ENCODE measurements at places on chromosomes 1 and 21.

DNA sequence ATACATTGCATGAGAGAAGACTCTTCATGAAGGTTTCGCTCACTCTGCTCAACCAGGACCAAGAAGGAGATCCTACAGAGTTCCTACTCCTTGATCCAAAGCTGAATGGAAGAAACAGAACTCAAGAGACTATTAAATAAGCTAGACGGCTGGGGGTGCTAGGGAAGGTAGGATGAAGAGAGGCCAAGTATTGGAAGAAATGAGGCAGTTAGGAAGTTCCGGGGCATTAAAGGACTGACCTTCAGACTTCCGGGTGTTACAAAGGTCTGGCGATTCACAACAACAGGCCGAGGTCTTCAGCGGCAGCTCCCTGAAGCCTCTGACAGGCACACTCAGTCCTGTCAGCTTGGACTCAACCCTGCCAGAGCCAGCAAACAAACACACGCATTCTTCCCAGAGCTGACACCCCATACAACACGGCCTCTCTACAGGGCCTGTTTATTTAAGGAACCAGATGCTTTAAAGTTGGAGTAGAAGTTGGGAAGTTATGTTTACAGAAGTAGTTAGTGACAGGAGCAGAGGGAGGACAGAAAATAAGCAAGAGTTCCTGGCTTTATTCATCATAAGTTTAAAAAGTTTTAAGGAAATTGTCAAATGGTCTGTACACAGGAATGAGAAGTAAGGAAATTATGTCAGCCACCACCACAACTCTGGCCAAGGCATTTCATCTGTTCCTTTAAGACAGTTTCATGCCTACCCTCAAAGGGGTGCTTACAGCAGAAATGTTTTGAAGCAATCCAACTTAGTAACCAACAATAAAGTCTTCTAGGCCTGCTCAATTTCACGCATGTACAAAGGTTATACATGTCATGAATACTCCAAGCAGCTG, 4.7 kb downstream of the SORT1 start:
- peak; percentile 67 for DNase-seq

GRCh38 chr1:181141431-181141910, 53.0 kb downstream of the IER5 start:
- DNase-seq = no peak

DNA sequence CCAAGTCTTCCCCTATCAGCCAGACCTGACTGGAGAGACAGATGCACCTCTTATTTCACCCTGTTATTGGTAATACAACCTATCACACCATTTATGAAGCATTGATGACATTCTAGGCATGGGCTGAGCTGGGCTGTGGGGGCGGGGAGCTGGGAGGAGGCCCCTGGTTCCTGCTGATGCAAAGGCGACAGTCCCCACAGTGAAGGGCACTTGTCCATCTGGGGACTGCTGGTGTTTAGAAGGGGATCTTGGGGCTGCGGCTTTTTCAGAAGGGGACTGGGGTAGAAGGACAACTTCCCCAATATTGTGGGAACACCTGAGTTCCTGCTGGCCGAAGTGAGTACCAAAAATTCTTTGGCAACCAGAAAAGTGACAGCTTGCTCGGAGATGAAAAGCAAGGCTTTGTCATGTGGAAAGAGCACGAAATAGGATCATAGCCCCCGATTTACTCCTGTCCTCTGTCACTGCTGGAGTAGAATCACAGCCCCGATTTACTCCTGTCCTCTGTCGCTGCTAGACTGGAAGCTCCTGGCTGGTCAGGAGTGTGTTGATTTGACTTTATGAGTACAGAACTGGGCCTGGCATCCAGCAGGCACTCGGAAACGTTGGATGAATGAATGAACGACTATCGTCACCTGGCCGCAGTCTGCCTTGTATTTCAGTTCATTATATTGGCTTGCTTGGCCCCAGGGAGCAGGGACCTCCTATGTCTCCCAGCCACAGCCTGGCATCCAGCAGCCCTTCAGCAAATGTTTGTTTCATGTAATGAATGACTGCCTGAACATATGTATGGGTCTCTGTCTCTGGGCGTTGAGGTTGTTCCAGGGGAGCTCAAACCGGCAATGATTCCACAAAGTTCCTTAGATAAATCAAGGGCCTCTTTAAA, 16.5 kb upstream of the ETV3L start:
- DNase-seq = no peak

GRCh38 chr1:109229531-109230127, 15.9 kb downstream of the SARS1 start:
- DNase-seq = no peak

GRCh38 chr1:164671323-164671965, 112.5 kb downstream of the PBX1 start:
- DNase-seq = no peak

DNA sequence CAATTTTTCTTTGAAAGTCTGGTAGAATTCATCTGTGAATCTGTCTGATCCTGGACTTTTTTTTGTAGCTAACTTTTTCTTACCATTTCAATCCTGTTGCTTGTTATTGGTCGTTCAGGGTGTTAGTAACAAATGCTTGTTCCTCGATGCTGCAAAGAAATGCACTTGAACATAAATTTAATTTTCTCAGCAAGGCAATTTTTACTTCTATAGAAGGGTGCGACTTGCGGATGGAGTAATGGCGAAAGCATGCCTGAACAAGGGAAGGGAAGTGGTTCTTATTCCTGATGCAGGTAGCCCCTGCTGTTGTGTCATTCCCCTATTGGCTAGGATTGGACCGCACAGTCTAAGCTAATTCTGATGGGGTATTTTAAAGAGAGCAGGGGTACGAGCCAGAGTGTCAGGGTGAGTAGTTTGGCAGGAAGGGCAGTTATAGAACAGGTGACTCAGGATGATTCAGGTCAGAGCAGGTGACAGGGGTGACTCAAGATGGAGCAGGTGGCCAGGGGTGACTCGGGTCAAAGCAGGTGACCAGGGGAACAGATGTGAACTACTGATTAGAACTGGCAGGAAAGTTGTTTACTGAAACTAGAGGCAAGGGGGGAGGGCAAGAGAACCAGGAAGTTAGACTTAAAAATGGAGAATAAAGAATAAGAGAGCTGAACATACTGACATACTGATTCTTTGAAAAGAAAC, 40.5 kb downstream of the SERINC2 start:
- DNase-seq = no peak

- DNase-seq = no peak
Measured at GRCh38 chr1:94270801-94271203, 33.4 kb upstream of the ARHGAP29 start.

GRCh38 chr1:209443975-209444651, 139.4 kb upstream of the CAMK1G start:
- DNase-seq = no peak

DNA sequence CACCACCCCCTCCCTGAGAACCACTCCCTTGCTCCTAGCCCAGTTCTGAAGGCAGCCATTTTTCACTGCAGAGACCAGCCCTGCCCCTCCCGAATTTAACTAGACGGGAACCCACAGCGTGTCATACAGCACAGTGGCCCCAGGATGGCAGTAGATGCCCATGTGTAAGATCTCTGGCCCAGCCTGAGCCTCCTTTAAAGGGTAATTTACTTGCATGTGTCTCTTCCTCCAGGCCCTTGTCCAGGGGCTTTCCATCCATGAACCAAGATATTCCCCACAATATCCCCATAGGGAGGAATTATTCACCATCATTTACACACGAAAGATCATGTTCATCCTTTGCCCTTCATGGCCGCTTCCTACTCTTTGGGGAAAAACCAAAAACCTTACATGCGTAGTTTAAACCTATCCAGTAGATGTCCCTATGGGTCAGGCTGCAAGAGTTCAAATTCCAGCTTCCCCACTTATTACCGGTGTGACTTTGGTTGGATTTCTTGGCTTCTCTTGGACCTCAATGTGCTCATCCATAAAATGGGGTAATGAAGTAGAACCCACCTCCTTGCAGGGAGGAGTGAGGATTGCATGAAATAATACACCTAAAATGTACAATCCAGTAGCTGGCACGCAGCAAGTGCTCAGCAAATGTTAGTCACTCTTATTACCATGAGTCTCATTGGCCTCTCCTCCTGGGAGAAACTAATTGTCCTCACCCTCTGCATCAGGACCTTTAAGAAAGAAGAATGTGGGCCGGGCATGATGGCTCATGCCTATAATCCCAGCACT, 4.0 kb upstream of the LACTBL1 start:
- DNase-seq = no peak

GRCh38 chr1:241423541-241424479, 66.8 kb upstream of the RGS7 start:
- no peak for DNase-seq

- no peak for DNase-seq
Measured at GRCh38 chr1:23150125-23150524, 18.5 kb downstream of the LUZP1 start.

DNA sequence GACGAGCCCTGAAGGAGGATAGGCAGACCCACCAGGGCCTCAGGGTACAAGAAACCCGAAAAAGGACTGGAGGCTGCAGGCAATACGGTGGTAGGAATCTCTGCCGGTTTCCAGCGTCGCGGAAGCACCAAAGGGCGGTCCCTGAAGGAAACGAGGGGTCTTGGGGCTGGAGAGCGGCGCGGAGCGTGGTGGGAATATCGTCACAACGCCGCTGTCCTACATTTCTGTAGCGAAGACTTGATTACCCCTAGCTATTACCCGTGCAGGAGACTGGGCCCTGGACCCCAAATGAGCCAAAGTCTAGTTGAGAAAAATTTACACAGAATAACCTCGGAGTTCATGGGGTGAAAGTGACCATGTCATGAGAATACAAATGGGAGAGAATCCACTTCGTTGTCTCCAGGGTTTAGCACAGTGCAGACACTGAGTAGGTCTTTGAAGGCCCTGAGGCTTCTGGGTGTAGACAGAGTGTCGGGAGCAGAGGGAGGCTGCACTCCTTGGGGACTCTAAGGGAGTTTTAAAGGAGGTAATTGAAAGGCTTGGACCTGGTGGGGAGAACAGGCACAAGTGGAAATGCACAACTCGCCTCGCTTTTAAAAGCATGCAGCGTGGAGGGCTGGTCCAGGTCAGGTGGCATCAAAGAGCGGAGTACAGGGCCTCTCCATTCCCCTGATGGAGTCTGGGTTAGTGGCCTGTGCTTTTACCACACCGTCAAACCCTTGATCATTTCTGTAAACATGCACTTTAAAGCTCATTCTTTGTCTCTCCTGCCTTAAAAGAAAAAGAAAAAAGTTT, 1.5 kb downstream of the ATP1A1 start:
- DNase-seq = no peak

GRCh38 chr1:218380125-218380977, 35.2 kb downstream of the TGFB2 start:
- peak; percentile 78 for DNase-seq

- DNase-seq = no peak
Measured at GRCh38 chr1:110450929-110451328, at the start of gene PROK1. Gene PROK1 (plus strand): TSS chr1:110451149. CDS start chr1:110451217, 68 bp downstream.

- DNase-seq = peak; percentile 77
Measured at GRCh38 chr1:168606096-168606495, 29.7 kb downstream of the XCL1 start.

- DNase-seq = no peak
Measured at GRCh38 chr1:64962441-64962840, 3.9 kb downstream of the JAK1 start.

Data from LNCaP clone FGC (cell line).